ENCODE measurements at places on chromosomes 6 and 20.

DNA sequence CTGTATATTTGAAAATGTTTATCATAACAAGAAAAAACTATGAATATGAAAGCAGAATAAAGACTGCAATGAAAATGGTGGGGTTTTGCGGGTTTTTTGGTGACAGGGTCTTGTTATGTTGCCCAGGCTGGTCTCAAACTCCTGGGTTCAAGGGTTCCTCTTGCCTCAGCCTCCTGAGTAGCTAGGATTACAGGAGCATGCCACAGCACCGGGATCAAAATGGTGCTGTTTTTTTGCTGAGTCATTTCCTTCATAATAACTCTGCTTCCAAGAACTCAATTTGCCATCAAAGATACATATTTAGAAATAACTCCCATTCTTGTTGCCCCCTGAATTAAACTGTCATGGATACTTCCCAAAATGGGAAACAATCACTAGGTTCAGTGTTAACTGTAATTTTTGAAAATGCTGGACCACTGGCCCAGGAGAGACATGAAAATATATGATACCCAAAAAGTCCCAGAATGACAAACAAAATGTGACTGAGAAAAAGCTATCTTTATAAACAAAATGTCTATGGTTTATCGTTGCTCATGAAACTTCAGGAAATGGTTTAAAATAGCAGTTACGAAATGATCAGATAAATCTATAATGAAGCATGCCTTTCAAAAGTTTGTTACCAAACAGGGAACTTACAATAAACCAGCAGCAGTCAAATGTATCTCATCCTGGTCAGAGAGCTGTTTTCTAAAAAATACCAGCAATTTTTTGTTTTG lies 32.2 kb downstream of the ILRUN start:
- DNase-seq = no peak

DNA sequence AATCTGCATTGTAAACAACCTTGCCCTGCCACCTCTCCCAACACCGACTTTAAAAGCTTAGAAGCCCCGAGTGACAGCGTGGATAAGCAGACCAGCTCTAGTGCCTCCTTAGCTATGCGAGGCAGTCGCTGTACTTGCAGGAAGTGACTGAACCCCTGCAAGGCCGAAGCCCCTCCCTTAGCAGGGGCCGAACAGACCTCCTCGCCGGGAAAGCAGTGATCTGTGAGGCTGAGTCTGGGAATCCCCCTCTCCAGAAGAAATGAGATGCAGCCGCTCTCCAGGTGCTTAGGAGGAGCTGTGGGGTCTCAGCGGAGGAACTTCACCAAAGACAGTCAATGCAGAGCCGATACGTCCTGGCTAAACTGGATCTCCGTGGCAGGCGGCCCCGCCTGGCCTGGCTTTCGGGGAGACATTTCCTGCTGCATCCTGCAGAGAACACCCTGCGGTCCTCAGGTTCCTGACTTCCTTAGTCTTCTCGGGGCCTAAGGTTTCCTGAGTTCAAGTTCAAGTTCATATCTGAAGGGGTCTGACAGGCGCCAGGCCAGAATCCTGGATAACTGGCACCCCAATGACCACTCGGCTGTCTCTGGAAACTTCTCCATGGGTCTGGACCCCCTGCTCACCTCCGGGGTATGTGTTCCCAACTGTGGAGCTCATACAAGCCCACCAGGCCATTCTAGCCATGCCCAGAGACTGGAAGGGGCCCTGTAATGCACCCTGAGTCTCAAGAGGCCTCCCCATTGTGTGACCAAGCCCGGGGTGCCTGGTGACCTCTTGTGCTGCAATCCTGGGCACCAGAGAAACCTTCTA lies 20.4 kb upstream of the FRMD1 start:
- no peak for DNase-seq

GRCh38 chr20:2820896-2821869 lies 5.0 kb downstream of the TMEM239 start:
- no peak for DNase-seq

DNA sequence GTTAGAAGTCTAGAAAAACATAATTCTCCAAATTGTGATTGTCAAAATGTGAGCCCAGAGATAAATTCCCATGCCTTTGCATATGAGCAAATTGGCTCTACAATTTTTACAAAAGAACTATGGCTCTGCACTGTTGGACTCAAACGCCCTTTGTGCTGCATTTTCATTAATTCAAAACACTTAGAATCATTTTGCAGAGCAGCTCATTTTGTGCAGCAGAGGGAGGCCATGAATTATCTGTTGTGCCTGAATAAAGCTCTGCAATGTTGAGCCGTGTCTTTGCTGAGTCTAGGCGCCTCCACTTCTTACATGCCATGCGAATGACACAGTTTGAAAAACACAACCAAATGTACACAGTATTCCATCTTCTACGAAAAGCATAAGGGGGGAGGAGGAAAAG lies 230.2 kb downstream of the PRKN start:
- DNase-seq = no peak

- DNase-seq = peak; percentile 18
These were observed 13.1 kb upstream of the PBOV1 start for GRCh38 chr6:138231381-138231886.
